GOT3 (cell line): ENCODE measurements at places on chromosomes 2 and 18.

- no peak for DNase-seq
Measured at GRCh38 chr2:39664888-39665591, 677 bp upstream of the TMEM178A start.

DNA sequence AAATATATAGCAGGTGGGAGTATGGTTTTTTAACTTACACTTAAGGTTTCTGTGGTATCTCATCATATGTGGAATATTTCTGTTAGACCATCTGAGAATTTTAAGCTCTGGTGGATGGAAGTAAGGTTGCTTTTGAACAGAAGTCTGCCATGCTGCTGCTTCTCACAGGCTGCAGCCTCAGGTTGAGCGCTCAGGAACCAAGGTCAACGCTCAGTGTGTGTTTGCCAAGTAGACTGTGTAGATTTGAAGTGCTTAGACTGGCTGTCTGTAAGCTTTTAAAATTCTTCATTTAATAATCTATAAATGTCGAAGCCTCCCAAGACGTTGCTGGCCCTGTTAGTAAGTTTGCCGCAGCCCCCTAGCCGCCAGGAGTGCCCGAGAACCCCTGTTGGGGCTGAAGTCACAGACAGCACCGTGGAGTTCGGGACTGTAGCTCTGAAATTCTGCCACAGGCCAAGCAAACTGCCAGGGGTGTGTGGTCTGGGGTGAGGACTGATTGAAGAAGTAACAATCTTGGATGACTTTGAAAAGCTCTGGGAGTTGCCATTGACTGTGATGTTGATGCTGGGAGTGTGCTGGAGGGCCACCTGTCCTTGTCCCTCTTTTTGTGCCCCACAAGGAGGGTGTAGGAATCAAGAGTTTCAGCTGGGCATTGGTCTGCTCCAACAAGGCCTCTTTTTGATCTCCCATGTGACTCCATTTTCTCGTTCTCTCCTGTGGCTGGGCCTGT is 26.9 kb downstream of the INPP4A start:
- DNase-seq = no peak

- DNase-seq = no peak
Measured at GRCh38 chr2:27651056-27651455, 12.4 kb downstream of the SUPT7L start.

DNA sequence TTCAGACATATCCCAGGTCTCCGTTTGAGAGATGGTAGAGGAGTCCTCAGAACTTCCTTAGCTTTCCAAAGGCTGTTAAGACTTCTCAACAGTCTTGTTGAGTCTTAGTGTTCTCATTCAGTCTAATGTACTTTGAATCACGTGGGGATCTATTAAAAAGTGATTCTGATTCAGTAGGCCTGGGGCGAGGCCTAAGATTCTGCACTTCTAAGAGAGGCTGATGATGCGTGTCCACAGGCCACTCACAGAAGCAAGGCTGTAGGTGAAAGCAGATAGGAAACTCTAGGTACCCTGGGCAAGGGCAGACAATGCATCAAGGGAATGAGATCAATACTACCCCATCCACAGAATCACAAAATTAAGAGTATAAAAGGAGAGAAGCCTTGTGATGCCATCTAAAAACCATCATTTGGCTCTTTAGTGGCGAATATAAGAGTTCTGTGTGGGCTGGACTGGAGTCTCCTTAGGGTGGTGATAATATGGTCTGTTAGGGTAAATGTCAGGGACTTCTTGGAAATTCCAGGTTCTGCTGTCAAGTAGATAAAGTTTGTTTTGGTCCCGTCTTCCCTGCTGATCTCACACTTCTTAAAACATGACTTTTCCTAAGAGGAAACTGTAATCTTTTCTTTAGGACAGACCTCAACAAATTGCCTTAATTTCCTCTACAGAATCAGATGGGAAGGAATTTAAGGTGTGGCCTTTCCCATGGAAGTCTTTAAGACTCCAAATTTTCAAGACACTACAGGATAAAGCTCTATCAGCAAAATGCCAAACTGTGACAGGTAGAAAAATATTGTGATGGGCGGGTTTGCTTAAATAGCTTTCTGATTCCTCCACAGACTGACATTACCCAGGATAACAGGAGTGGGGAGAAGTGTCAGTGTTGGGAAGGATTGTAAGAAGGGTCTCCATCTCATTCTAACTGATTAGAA is 45.7 kb upstream of the NEMP2 start:
- no peak for DNase-seq

DNA sequence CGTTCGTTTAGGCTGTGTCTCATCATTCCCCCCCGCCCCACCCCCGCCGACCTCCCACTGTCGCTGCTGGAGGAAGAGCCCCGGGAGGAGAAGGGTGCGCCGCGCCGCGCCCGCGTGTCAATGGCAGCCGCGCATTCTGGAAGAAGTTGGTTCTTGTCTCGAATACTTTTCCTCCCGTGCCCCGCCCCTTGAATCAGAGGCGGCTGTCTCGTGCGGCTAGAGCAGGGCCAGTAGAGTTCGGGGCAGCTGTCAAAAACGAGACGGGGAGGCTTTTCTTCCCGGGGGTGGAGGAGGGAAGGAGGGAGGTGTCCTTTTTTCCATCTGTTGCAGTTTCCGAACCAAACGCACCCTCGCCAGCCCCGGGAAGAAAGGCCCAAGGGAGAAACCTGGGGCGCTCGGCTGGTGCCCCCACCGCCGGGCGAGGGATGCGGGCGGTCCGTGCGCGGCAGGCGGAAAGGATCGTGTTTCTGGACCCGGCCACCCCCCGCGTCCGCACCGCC is 410 bp upstream of the TGIF1 start:
- peak; percentile 61 for DNase-seq

GRCh38 chr2:44349506-44349905 is 11.8 kb downstream of the PREPL start:
- no peak for DNase-seq

DNA sequence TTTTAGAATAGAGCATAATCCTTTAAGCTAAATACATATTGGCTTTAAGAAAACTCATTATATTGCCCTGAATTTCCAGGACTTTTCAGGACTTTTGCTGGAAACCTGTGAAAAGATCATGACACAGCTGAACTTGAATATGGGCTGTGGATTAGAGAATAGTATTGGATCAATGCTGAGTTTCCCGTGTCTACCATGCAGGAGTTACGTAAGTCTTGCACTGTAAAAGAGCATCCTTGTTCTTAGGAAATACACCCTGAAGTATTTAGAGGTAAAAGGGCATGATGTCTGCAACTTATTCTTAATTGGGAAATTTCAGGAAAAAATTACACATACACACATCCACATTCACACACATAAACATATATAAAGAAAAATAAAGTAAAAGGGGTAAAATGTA is 82.1 kb downstream of the ZFP36L2 start:
- DNase-seq = no peak

DNA sequence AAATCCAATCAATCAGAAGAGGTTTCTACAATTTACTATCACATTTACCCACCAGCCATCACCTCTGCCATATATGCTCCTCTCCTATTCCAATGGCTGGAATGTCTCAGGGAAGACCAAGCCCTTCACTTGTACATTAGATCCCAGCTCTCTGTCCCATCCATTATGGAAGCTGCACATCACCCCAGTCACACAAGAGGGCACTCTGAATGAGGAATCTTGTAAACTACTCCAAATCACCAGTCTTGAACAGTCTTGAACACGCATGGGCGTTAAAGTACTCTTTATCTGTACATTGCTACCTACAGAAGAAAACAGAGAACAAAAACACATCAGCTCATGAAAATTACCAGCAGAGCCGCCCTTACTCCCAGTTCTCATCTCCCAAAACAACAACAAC is 38.7 kb downstream of the ZC3H8 start:
- no peak for DNase-seq

- no peak for DNase-seq
Measured at GRCh38 chr2:4144731-4145130, 441.4 kb downstream of the DCDC2C start.

GRCh38 chr2:201931951-201932350 is 101.7 kb upstream of the FZD7 start:
- peak; percentile 3 for DNase-seq

DNA sequence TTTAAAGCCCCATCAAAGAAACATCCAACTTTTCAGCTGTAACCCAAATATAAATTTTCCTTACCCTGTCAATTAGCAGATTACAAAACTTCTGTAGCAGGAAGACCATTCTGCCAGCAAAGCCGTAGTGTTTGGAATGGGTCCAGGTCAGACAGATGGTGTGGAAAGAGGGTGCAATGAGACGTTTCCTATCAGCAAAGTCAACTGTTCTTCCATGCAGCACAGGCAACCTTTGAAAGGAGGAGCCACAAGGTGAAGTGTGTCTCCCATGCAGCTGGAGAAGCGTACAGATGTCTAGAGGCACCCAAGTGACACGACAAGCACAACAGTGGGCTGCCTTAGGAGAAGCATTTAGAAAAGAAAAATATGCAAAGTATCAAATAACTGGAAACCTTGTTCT is 83.7 kb downstream of the SP3 start:
- DNase-seq = no peak

DNA sequence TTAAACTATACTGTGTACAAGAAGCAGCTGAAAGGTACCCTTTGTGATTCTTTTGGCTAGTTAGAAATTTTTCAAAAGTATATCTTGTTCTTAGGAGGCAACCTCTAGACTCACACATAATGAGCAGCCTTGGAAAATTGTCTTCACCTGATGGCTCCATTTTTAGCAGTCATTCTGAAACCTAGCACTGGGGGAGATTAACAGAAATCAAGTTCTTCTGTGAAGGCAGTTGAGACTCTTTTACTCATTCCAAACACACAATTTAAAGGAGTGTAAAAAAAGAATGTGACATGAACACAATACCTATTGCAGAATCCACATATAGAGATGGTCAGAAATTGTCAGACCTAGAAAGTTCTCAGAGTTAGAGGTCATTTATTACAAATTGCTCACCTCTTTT is 197.7 kb downstream of the UBE2E3 start:
- DNase-seq = no peak

GRCh38 chr18:34744569-34744968 is 34.5 kb downstream of the DTNA start:
- no peak for DNase-seq

DNA sequence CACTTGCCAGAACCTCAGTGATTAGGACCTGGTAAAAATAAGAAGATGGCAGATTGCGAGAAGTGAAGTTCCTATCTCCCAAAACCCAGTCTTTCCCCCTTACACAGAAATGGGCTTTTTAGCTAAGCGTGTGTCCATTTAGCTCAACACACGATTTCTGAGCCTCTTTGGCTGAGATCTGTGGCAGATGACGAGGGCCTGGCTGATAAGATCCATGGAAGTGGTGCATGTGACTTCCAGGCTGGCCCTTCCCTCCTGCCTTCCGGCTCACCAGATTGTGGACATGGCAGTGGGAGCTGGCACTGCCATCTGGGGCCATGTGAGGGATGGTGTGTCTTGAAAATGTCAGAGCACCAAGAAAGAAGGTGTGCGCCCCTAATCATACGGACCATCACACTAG is 41.0 kb upstream of the ZFP36L2 start:
- no peak for DNase-seq

DNA sequence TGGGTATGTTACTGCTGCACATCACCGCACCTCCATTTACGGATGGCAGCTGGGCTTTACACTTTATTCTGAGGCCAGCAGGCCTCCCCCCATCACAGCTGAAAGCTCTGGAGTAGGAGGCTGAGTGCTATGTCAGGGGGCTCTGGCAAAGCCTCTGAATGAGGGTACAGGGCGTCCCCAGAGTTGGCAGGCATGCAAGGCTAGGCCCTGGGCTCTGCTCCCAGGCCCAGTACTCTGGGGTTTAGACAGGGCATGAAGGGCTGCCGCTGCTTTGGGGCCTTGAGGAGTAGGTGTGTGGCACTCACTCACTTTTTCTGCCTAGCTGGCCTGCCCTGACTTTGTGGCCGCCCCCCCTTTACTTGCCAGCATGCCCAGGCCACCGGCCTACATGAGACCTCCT is 90.8 kb downstream of the WDSUB1 start:
- DNase-seq = no peak

GRCh38 chr2:45713136-45713535 is 61.7 kb downstream of the PRKCE start:
- no peak for DNase-seq

- no peak for DNase-seq
Measured at GRCh38 chr2:237391140-237391539, 22.8 kb downstream of the COL6A3 start.

GRCh38 chr18:47036927-47037578 is 1.6 kb upstream of the ELOA2 start:
- no peak for DNase-seq

GRCh38 chr2:11726384-11726783 is 20.0 kb upstream of the LPIN1 start:
- DNase-seq = no peak

GRCh38 chr2:55887351-55887750 is 36.2 kb downstream of the EFEMP1 start:
- DNase-seq = no peak

DNA sequence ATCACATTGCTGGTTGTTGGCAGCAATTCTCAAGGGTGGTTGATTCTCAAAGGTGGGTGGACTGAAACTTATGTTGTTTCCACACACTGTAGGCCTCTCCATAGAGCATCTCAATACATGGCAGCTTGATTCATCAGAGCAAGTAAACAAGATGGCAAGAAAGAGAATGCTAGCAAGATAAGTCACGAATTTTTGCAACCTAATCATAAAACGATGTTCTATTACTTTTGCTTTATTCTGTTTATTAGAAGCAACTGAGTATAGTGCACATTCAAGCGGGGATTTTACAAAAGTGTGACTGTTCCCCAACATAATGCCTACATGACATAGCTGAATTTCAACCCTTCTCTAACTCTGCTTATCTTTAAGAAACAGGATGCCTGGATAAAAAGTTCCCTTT is 136.2 kb downstream of the CCDC178 start:
- no peak for DNase-seq
